ENCODE measurements at places on chromosomes 7 and 10. TPM values are rescaled to one million over a fixed set of nuclear protein-coding genes. Genes with fewer than 3 reads are reported as not detected.

DNA sequence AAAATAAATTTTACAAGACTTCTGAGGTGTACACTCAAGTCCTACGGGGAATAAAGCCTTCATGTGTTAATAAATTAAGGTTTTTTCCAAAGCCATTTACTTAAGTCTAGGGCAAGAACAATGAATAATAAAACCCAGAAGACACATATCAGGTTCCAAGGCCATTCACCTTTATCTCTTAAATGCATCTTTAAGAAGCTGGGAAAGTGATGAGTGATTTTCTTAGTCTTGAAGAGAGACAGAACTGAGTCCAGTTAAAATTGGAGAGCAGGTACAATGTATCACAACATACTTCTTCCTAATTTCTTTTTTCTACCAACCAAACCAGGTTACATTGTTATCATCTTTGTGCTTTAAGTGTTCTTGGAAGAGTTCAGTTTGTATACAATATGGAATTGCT lies 189.5 kb downstream of the RAPGEF5 start:
- no peak overlapping the region for H3K27ac ChIP-seq
- no peaks in the 10 kb centered on the region for H3K27me3 ChIP-seq
- H3K36me3 ChIP-seq: no peaks in the 10 kb centered on the region
- DNase-seq: no peak

DNA sequence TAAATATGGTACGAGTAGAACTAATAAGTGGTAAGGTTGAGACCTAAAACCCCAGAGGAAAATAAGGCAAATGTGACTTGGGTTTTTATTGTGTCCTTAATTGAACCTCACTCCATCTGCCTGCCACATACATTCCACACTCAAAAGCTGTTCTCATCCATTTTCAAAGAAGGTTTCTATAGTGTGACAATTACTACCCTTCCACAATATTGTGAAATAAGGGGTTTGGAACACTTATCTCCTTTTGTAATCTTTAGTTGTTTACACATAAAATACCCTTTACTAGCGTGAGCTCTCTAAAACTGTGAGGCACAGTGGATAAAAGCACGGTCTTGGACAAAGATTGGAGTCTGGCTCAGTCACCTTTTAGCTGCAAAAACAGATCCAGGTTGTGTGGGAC lies 166.6 kb downstream of the THSD7A start:
- no peak overlapping the region for H3K4me3 ChIP-seq
- no peak for DNase-seq
- no peaks in the 10 kb centered on the region for H3K27me3 ChIP-seq

DNA sequence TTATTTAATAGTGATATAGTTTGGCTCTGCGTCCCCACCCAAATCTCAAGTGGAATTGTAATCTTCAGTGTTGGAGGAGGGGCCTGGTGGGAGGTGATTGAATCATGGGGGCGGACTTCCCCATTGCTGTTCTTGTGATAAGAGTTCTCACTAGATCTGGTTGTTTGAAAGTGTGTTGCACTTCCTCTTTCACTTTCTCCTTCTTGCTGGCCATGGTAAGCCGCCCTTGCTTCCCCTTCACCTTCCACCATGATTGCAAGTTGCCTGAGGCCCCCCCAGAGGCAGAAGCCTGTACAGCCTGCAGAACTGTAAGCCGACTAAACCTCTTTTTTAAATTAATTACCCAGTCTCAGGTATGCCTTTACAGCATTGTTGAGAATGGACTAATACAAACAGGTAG lies 101.4 kb downstream of the MTPAP start:
- no peak overlapping the region for H3K27ac ChIP-seq
- DNase-seq: no peak
- no peak overlapping the region for H3K4me3 ChIP-seq
- H3K36me3 ChIP-seq: no peaks in the 10 kb centered on the region

Gene RBP4
- 0.35 TPM for total RNA-seq

Gene ARHGAP19
- total RNA-seq: 6.4 TPM

All from heart left ventricle (tissue), 16 donors.